ENCODE measurements at places on chromosomes 6 and 20.

GRCh38 chr6:113162739-113163138, 694.4 kb upstream of the MARCKS start:
- DNase-seq: no peak

- DNase-seq: no peak
These were observed 133.8 kb downstream of the ARID1B start for GRCh38 chr6:156910938-156911337.

DNA sequence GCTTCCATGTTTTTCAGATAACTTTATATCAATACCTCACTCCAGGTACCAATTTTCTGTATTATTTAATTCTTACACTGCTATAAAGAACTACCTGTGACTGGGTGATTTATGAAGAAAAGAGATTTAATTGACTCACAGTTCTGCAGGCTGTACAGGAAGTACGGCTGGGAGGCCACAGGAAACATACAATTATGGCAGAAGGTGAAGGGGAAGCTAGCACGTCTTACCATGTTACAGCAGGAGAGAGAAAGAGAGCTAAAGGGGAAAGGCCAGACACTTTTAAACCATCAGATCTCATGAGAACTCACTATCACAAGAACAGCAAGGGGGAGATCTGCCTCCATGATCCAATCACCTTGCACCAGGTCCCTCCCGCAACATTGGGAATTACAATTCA, 119.1 kb upstream of the BMP5 start:
- no peak for DNase-seq

DNA sequence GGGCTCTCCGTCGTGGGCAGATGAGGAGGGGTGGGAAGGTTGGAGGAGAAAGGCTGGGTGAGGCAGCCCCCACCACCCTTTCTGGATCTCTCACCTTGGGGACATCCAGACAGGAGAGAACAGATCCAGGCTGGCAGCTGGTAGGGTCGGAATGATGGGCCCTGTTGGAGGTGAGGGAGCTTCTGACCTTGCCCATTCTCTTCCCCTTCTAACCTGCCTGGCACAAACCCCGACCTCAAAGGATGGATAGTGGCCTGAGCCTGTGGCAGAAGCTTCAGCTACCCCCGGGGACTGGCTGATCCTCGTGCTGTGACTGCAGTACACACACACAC, 6.0 kb upstream of the NPBWR2 start:
- DNase-seq: no peak

DNA sequence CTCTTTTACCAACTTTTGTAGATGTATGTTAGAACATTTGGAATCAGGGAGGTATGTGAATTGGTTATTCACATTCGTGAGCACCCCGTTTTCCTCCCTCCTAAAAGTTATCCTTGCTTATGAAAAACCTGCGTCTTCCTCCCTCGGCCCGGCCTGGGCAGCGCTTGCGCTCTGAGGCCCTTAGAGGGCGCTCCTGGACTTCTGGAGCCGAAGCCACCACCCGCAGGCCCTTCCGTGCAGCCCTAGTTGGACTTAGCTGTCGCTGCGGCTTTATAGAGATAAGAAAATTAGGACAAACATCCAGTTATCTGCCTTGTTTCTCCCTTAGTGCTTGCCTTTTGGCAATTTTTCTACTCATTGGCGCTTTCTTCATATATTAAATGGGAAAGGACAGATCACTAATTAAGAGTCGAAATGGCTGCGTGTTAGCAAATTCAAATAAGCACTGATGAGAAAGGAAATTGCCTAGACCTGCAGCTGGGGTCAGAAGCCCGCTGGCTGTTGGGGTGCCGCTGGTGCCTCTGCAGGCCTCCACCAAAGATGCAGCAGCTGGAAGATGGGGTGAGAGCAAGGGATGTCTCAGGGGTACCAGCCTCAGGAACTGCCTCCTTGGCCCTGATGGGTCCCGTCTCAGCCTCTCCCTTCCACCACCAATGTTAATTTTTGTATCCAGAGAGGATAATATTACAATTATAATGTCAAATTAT, 5.2 kb downstream of the FNDC1 start:
- peak; percentile 60 for DNase-seq

GRCh38 chr6:132624175-132624574, at the start of gene TAAR2:
Gene TAAR2, minus strand, starts transcription at chr6:132624275. Its CDS starts 0 bp downstream, at chr6:132624275.
- DNase-seq: no peak

GRCh38 chr20:42204109-42204660, 586.0 kb upstream of the CHD6 start:
- peak; percentile 70 for DNase-seq

GRCh38 chr6:5968817-5969734, 37.6 kb downstream of the NRN1 start:
- DNase-seq: peak; percentile 49

Data from head of caudate nucleus (tissue), 42 donors.